ENCODE measurements at places on chromosomes 1 and 21.

DNA sequence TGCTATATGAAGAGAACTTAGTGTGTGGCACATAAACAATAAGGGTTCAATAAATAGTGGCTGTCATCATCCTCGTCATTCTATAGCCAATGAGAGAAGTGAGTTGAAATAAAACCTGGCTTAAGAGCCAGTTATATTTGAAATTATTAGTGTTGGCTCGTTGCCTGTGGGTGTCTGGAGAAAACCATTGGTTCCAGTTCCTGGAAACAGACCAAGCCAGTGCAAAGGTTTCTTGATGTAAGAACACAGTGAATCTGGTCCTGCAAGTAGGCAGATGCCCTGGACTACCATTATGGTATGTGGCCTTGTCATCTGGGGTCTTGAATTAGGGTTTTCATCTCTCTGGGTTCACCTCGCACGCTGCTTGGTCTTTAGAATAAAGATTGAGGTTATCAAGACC lies 43.3 kb downstream of the URB2 start:
- DNase-seq: no peak

DNA sequence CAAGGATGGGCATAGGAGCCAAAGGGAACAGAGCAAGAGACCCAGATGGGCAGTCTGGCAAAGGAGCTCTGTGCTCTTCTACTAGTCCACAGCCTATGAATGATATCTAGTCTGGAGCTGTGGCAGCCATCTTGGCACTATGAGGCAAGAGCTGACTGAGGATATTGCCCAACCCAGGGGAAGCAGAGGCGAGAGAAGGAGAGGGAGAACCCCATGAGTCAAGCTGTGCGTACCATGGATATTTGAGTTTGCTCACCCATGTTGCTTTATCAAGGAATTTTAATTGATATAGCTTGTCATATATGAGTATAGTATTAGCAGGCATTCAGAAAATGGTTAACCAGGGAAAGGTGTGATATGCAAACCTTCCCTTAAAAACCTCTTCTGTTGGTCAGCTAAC lies 420.9 kb downstream of the PRDM2 start:
- no peak for DNase-seq

GRCh38 chr1:104671684-104672353 lies 922.1 kb downstream of the AMY1C start:
- DNase-seq: no peak

GRCh38 chr1:69688193-69688592 lies 120.5 kb downstream of the LRRC7 start:
- DNase-seq: no peak

DNA sequence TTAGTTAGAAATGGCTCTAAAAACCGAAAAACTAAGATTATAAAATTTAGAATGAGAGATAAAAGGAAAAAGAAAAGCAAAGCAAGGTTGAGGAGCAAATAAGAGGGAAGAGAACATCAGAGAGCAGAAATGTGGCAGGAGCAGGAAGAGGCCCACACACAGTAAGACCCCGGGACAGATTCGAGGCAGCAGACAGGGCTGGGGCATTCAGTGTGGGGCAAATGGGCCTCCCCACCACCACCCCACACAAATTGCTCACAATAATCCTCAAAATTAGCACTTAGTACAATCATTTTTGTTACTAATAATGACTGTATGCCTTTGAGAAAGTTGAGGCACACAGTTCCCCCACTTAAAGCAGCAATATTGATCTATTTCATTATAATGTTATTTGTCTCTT lies 17.1 kb upstream of the SLC44A3 start:
- no peak for DNase-seq

- DNase-seq: no peak
Measured at GRCh38 chr1:187691439-187691838, 862.7 kb downstream of the PLA2G4A start.

DNA sequence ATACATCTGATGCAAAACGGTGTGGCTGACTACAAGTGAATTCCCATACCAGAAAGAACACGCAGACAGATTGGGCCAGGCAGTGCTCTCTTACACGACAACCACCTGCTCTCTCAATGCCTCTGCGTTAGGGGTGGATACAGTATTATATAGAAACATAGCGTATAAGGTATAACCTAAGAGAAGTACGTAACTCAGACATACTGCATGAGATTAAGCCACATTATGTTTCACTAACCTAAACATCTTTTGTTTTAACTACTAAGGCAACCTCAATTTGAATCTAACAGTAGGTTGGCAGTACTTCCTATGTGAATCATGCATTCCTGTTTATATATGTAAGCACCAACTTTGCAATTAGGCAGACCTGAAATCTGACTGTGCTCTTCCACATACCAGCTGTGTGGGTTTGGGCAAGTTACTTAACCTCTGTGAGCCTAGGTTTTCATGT lies 58.1 kb upstream of the COA6 start:
- DNase-seq: peak; percentile 14

- DNase-seq: no peak
Measured at GRCh38 chr1:220077887-220078286, 11.7 kb downstream of the BPNT1 start.

DNA sequence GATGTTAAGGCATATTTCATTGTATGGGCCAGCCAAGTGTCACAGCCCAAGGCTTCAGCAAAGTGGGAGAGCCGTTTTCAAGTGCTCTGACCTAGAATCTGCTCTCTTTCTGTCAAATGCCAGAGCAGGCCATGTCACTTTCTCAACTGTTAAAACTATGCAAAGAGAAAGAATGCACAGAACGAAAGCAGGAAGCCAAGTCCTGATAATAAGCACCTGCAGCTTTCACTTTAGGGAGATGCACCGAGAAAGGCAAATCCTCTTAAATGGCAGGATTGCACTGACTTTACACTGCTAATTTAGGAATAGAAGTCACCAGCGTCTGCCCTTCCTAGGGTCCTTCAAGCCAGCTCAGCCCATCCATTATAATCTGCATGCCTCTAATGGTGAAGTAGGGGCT lies 49.2 kb upstream of the NTPCR start:
- DNase-seq: no peak

DNA sequence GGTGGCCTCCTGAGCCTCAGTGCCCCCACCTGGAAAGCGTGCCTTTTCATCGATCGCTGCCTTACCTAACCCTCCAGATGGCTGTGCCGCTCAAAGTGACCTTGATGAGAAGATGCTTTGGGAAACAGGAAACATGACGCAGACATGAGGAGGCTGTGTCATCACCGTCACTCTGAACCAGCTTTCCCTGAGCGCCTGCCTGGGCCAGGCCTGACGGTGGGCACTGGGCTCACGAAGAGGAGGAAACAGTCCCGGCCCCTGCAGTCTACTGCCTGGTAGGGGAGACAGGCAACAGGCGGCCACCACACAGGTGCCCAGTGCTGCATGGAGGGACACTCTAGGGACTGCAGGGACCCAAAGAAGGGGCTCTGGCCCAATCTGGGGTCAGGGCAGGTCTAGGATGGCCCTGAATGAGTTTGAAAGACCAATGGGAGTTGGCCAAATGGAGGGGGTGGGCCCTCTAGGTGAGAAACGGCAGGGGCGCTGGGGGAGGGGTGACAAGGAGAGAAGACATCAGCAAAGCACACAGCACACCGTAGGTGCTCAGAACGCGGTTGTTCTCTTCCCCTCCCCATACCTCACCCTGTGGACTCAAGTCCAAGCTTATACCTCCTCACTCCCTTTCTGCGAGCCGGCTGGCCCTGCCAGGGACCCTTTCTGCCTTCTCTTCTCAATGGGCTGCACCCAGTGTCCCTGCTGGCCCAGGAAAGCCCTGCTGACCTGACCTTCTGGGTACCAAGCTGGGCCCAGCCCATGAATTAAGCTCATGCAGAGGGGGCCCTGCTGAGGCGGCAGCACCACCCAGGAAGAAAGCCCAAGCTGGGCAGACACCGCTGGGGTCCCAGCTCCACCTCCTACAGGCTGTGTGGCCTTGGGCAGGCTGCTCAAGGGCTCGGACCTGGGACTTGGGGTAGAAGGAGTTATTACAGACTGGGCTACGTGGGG lies 44.9 kb downstream of the GLIS1 start:
- no peak for DNase-seq

DNA sequence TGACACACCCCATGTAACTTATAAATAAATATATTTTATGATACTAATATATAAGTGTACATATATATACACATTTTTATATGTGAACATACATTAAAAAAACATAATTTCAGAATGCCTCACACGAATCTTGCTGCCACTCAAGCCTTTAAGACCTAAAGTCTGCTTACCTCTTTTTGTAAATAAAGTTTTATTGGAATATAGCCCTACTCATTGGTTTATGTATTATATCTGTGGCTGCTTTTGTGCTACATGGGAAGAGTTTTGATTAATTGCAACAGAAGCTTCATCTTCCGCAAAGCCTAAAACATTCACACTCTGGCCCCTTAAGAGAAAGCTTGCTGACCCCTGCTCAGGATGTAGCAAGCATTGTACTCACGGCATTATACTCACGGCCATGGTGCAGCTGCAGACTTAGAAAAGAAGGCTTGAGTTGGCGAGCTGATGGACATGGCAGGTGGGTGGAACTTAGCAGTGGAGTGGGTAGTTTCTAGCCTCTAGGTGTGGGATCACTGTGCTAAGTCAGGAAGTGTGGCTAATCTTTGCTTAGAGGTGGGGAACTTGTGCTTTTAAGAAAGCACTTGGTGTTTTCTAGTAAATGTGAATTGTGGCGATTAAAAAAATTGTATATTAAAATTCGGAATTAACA lies 80.8 kb downstream of the DYRK1A start:
- no peak for DNase-seq

DNA sequence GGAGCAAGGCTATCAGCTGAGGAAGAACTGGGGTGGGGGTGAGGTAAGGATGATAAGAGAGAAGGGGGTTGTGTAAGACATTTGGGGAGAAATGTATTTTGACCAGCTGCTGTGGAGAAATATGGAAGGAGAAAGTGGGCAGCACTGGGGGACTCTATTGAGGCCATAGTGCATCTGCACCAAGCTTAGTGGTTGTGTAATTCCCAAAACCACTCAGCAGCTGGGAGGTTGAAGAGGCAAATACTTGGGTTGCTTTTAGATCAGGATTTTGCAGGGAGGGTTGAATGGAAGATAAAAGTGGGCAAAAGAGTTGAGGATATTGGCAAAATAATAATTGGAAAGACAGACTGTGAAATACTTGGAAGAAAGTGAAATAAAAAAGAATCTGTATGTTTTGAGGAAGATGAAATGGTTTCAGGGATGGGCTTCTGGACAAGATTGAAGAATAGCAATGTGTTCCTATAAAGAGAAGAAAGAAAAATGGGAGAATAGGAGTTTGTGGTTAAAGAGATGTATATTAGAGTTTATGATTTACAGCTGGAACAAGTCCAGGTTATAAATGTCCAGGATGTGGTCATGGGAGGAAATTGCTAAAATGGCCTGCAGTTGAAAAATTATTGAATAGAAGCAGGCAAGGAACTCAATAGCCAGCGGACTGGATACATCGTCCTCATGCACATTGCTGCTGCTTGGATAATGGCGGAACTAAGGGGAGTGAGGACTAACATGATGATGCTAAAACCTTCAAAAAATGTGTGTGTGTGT lies 162.7 kb downstream of the DNM3 start:
- no peak for DNase-seq

- DNase-seq: no peak
Measured at GRCh38 chr21:40602080-40602479, 244.9 kb downstream of the DSCAM start.

GRCh38 chr1:3019516-3020051 lies 1.7 kb upstream of the ACTRT2 start:
- DNase-seq: no peak

- no peak for DNase-seq
Measured at GRCh38 chr1:167499664-167500101, 18.6 kb downstream of the CD247 start.

- DNase-seq: no peak
Measured at GRCh38 chr1:39262802-39263201, 58.3 kb downstream of the MACF1 start.

DNA sequence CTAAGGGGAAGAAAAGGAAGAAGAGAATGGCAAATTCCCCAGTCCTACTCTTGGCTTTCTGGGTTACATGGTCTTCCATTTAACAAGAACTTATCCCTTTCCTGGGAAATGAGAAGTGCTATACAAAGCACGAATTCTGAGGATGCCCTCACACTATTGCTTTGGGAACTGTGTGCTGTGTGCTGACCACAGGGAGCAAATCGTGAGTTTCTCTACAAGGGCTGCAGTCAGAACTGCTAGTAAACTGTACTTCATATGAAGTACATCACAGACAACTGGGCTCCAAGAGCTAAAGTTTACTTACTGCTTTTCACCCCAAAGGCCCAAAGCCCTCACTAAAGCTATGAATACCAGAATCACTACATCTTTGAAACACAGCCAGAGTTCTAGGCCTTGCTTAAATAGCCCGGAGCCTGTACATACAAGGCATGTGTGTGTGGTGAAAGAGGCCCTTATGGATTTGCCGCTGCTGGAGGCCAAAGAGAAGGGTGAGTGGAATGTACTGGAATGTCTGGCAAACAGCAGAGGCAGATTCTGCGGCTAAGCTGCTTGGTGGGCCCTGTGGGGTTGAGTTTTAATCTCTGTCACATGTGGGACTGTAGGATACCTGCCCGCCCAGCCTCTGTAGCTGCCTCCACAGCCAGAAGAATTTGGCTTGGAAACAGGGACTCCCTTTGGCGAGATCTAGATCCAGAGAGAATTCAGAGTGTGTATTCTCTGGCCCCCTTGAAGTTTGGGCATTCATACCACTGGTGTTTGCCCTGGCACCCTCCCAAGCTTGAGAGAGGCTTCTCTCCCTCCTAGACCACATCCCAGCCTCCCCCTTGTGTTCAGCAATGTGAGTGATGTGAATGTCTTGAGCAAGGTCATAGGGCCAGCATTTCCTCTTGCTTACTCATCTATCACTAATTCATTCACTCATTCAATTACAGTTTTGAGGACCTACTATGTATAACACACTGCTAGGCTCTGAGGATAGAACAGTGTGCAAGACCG lies 21.9 kb upstream of the TRIM67 start:
- DNase-seq: peak; percentile 20

- DNase-seq: no peak
Measured at GRCh38 chr1:6396998-6397397, 3.4 kb upstream of the ACOT7 start.

GRCh38 chr1:62228883-62229187 lies 34.2 kb downstream of the L1TD1 start:
- no peak for DNase-seq

- DNase-seq: peak; percentile 24
Measured at GRCh38 chr1:215731699-215732098, 164.6 kb downstream of the KCTD3 start.

- DNase-seq: no peak
Measured at GRCh38 chr1:156750191-156750672, 1.2 kb downstream of the HDGF start.

DNA sequence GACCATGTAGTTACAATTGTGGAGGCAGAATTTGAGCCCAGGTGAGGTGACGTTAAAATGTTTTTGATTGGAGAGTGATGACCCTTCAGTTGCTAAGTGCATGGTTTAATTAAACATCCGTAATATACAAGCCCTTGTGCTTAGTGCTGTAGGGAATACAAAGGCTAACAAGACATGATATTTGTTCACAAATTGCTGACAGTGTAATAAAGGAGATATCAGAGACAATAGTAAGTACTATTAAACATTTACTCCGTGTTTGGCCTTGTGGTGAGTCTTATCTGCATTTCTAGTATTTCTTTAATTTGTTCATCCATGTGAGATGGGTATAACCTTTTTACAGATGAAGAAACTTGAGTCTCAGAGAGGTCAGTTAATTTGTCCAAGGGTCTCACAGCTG lies 37.9 kb downstream of the RLF start:
- DNase-seq: no peak

GRCh38 chr21:31650930-31651329 lies 8.6 kb upstream of the SOD1 start:
- no peak for DNase-seq

All from AG09319 (cell line).